ENCODE measurements at places on chromosomes 2 and 18.

- DNase-seq = no peak
Observed at GRCh38 chr2:189698020-189698887, 23.8 kb downstream of the ANKAR start.

DNA sequence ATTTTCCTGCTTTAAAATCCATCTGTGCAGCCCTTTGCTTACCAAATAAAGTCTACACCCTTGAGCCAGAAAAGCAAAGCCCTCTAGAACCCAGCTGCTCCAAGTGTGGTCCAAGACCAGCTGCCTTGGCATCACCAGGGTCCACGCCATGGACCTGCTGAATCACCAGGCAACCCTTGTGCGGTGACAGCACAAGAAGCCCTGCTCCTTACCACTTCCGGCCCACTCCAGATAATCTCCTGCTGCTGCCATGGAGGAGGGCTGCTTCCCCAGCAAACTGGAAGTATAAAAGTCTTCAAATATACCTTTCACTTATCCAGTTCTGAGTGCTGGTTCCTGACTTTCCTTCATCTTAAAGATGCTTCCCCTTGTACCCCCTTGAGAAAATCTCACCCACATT, 106.0 kb upstream of the PKDCC start:
- no peak for DNase-seq

- DNase-seq = no peak
Observed at GRCh38 chr2:37268111-37268510, 36.7 kb downstream of the NDUFAF7 start.

DNA sequence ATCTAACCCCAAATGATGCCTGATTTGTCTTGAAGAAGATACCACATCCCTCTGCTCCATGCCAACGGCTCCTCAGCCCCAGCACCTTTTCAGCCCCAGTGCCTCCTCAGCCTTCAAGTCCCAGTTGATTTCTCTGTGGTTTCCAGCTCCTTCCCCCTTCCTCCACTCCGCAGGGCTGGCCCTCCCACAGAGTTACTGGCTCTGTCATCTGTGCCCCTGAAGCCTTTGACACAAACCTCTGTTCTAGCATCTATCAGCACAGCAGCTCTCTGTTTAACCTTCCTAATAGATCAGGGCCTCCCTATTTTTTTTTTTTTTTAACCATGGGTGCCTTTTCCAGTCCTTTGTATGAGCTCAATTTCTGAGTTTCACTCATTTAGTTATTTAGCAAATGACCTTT, 201.3 kb upstream of the CXCR4 start:
- no peak for DNase-seq

GRCh38 chr18:23635283-23636070, 27.2 kb downstream of the ANKRD29 start:
- DNase-seq = no peak

- DNase-seq = no peak
Observed at GRCh38 chr2:138365581-138365980, 136.0 kb upstream of the SPOPL start.

DNA sequence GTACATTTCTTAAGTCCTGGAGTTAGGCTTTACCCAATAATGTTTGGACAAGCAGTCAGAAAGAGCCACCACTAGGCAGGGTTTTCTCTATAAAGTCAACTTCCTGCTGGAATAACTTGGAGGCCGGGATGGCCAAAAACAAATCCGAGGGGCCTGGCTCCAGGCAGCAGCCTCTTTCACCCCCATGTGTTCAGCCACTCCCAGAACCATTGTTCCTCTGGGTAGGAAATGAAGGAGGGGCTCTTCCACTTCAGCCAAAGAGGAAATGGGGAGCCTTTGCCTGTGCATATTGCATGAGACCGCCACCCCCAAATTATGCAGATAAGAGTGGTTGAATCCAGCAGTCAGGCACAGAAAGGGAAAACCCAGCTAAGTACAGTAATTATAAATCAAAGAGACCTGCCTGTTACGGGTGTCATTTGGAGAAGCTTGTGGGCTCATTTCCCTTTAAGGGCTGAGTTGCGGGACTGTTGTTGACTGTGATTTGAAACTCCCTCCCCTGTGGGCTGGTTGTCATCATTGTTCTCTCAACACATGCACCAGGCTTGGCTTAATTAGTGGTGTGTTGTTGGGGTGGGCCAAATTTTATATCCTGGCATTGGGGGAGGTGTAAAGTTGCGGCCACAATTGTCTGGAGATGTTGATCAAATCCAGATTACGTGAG, 212.8 kb upstream of the SOX11 start:
- DNase-seq = no peak

- no peak for DNase-seq
Observed at GRCh38 chr2:142803158-142803557, 74.3 kb upstream of the KYNU start.

- no peak for DNase-seq
Observed at GRCh38 chr2:150075831-150076230, 411.6 kb downstream of the RND3 start.

DNA sequence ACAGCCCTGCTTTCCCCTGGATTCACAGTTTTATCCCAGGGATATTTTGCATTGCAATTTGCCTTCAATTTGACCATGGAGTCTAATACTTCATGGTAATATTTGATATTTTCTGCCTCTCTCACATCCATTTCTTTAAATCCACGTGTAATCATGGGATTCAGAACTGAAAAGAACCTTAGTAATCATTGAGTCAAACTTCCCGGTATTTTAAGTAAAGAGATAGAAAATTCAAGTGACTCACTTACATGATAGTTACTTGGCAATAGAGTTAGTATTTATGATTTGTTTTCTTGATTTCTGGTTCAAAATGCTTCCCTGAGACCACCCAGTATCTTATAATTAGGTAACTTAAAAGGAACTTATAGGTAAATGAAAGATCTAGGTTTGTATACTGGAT, 33.7 kb upstream of the CDC42EP3 start:
- DNase-seq = no peak

DNA sequence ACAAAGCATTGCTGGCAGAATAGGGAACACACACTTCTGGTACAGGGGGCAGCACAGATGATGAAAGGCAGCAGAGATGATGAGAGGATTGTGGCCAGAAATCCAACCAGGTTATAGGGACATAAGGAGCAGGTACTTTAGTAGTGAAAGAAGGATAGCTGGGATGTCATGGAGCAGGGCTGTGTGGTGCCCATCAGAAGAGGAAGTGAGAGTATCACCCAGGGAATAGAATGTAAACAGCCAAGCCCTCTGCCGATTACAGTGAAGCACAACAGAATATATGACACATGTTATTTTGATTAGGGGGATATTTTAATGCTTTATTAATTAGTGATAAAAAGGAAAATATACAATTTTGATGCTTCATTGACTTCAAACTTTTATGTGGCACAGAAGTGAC, 883.4 kb upstream of the CDH2 start:
- no peak for DNase-seq

- no peak for DNase-seq
Observed at GRCh38 chr2:207317378-207317984, 151.7 kb upstream of the KLF7 start.

DNA sequence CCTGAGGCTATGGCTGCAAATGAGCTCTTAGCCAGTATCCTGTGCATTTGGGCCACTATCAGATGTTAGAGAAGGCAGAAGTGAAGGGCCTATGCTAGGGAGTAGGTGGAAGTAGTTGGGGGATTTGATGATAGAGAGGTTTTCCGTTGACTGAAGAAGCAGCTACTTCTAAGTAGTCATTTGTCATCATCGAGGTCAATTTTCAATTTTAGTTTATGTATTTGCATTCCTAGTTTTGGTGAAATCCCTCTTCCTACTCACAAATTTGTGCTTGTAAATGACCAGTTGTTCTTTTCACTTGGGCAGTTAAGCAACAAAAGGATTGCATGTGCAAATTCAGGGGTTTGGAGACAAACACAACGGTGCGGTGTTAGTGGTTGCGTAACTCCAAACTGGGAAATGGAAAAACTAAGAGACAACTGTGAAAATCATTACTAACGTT, 48.5 kb upstream of the PELI1 start:
- DNase-seq = no peak

DNA sequence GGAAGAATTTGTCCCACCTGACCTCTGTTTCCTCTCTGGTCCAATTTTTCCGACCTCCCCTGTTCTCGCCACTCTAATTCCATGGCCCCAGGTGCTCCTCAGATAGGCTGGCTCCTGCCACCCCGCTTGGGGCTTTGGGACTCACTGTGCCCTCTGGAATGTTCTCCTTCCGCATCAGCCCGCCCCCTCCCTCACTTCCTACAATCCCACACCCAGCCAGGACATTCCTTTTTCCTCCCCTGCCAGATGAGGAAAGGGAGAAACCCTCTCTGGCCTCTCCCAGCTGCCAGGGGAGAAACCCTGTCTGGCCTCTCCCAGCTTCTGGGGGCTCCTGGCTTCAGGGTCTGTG, 3.1 kb upstream of the OR6B2 start:
- DNase-seq = no peak

GRCh38 chr2:203675086-203675485, 31.4 kb upstream of the CD28 start:
- no peak for DNase-seq

DNA sequence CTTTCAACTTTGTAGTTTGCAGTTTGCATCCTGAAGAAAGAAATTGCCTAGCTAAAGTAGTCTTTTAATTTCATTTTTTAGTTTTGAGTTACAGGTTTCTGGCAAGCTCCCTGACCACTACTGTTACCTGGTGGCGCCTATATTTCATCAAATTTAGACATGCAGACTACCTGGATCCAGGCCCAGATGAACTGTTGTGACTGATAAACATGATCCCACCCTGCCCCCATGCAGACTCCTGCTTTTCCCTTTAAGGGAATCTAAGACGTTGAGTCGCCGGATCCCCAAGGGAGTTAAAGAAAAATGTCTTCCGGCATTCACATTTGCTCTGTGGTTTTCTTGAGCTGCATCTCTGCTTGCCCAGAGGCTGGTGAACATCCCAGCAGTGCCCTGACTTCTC, 22.2 kb downstream of the METAP1D start:
- DNase-seq = no peak

GRCh38 chr2:135072125-135072997, 20.3 kb downstream of the RAB3GAP1 start:
- DNase-seq = no peak

DNA sequence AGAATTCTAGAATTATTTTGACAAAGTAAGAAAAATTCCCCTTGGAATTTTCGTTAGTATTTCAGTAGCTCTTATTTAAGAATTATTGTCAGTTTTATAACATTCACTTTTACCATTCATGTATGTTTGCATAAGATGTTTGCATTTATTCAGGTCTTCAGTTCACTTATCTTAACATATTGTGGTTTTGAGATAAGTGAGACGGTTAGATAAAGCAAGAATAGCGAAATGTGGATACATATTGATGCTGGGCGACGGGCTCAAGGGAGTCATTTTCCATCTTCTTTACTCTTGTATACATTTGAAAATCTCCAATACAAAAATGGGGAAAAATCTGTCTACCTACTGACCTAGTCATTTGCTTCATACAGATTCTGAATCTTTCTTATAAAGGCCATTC, 156.7 kb upstream of the HDAC4 start:
- no peak for DNase-seq

- DNase-seq = no peak
Observed at GRCh38 chr18:35377875-35378573, 887 bp upstream of the ZNF396 start.

GRCh38 chr2:45256173-45256866, 247.1 kb upstream of the SIX2 start:
- no peak for DNase-seq
